ENCODE measurements at places on chromosomes 2 and 18. TPM values are rescaled to one million over a fixed set of nuclear protein-coding genes. Genes with fewer than 3 reads are reported as not detected.

GRCh38 chr18:51346404-51346803, 148.9 kb upstream of the MEX3C start:
- DNase-seq, result no peak

DNA sequence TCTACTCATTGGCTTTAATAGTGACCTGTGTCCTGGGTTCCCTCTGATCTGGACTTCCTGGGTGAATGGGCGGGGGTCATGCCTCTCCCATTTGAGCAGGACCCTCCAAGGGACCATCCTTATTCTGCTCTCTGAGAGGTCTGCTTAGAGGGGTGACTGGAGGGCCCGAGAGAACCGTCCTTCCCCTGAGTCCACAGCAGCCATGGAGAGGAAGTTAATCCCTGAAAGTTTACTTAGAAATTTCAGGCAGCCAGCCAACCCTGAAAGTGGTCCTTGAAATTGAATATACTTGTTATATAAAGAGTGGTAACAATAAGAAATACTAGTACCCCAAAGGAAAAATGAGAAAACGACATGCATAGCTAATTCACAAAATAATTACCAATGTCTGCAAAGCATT, 226.1 kb downstream of the DYSF start:
- no peak for DNase-seq

- DNase-seq, result no peak
These were observed 21.4 kb downstream of the FAM98A start for GRCh38 chr2:33577668-33578067.

DYNAP gene
- total RNA-seq, result not detected

HRH4 gene
- total RNA-seq, result 0.43 TPM

Measured in activated CD4-positive, alpha-beta memory T cell treated with anti-CD3 and anti-CD28 coated beads, Interleukin-2, amount 10 ng/mL, durations not matched to agents 7 days and 5 days (primary cell).